ENCODE measurements at places on chromosomes 7 and 10. TPM values are rescaled to one million over a fixed set of nuclear protein-coding genes. Genes with fewer than 3 reads are reported as not detected.

The KCNH2 gene
- 0.45 TPM for polyA plus RNA-seq

The CLDN3 gene
- not detected for polyA plus RNA-seq

The ZNF727 gene
- polyA plus RNA-seq, result 0.36 TPM

The STAG3 gene
- polyA plus RNA-seq, result 8.6 TPM

The RELN gene
- polyA plus RNA-seq, result not detected

The SPOCK2 gene
- polyA plus RNA-seq, result 177 TPM

The GPRIN2 gene
- not detected for polyA plus RNA-seq

The HOXA2 gene
- not detected for polyA plus RNA-seq

The IFIT3 gene
- polyA plus RNA-seq, result 1.0 TPM

The ANKRD30A gene
- polyA plus RNA-seq, result not detected

The RTKN2 gene
- polyA plus RNA-seq, result 0.09 TPM

The C10orf88 gene
- 8.8 TPM for polyA plus RNA-seq

The PON1 gene
- not detected for polyA plus RNA-seq

The MUC3A gene
- polyA plus RNA-seq, result not detected

The HOXA6 gene
- not detected for polyA plus RNA-seq

The CYP3A7 gene
- polyA plus RNA-seq, result not detected

The CPA2 gene
- polyA plus RNA-seq, result not detected

The CLEC5A gene
- not detected for polyA plus RNA-seq

The TRIP6 gene
- polyA plus RNA-seq, result 3.4 TPM

The PNLIPRP2 gene
- polyA plus RNA-seq, result not detected

The C10orf53 gene
- polyA plus RNA-seq, result not detected

The GRID2IP gene
- 0.05 TPM for polyA plus RNA-seq

The ATOH7 gene
- not detected for polyA plus RNA-seq

The RNF148 gene
- not detected for polyA plus RNA-seq

The COL28A1 gene
- not detected for polyA plus RNA-seq

The ASB15 gene
- polyA plus RNA-seq, result not detected

The TMEM72 gene
- not detected for polyA plus RNA-seq
